ENCODE measurements at places on chromosomes 3 and 15. TPM values are rescaled to one million over a fixed set of nuclear protein-coding genes. Genes with fewer than 3 reads are reported as not detected.

The ANKRD63 gene
- 0.63 TPM for total RNA-seq

The CLSTN2 gene
- total RNA-seq: 0.86 TPM

The RTP4 gene
- 2.0 TPM for total RNA-seq

The STARD9 gene
- total RNA-seq: 0.80 TPM

The C3orf49 gene
- total RNA-seq: not detected

The CCDC13 gene
- total RNA-seq: 0.74 TPM

The FBXO40 gene
- total RNA-seq: not detected

The FAM227B gene
- 4.6 TPM for total RNA-seq

The RMDN3 gene
- 17.1 TPM for total RNA-seq

The ZNF502 gene
- 5.7 TPM for total RNA-seq

The SELENOS gene
- 68.7 TPM for total RNA-seq

The ISLR gene
- 0.29 TPM for total RNA-seq

The LCTL gene
- total RNA-seq: not detected
